ENCODE measurements at places on chromosomes 3 and 15. TPM values are rescaled to one million over a fixed set of nuclear protein-coding genes. Genes with fewer than 3 reads are reported as not detected.

ITPKA gene
- total RNA-seq: 0.29 TPM

PP2D1 gene
- not detected for total RNA-seq

ZDHHC23 gene
- 1.1 TPM for total RNA-seq

MRPL47 gene
- 33.6 TPM for total RNA-seq

EFHB gene
- 0.29 TPM for total RNA-seq

PLA2G4B gene
- 0.72 TPM for total RNA-seq

GNAT1 gene
- not detected for total RNA-seq

GPR62 gene
- not detected for total RNA-seq

TRIM69 gene
- 14.7 TPM for total RNA-seq

FAM174B gene
- total RNA-seq: 5.1 TPM

TLR9 gene
- not detected for total RNA-seq

ROPN1 gene
- total RNA-seq: not detected

FBXL2 gene
- total RNA-seq: 23.6 TPM

ANKUB1 gene
- total RNA-seq: not detected

CCDC39 gene
- total RNA-seq: not detected

DIS3L gene
- total RNA-seq: 44.5 TPM

C3orf49 gene
- total RNA-seq: not detected

CAV3 gene
- total RNA-seq: not detected

CFAP92 gene
- not detected for total RNA-seq

RGMA gene
- total RNA-seq: 2.5 TPM

CAPN3 gene
- 1.1 TPM for total RNA-seq

TMEM212 gene
- not detected for total RNA-seq

CHRM5 gene
- total RNA-seq: under 0.01 TPM

BUB1B gene
- total RNA-seq: 2.2 TPM

IL17RD gene
- 2.2 TPM for total RNA-seq

CADPS gene
- total RNA-seq: 3.2 TPM

MASP1 gene
- 1.2 TPM for total RNA-seq

GPR15 gene
- not detected for total RNA-seq

RPP14 gene
- 13.4 TPM for total RNA-seq

PRKCI gene
- total RNA-seq: 54.8 TPM

CACNA1D gene
- 0.29 TPM for total RNA-seq

SLC6A1 gene
- not detected for total RNA-seq

RHCG gene
- total RNA-seq: not detected

FSD2 gene
- not detected for total RNA-seq

C3orf70 gene
- total RNA-seq: 1.4 TPM

MNS1 gene
- 2.2 TPM for total RNA-seq

GOLGA6L4 gene
- total RNA-seq: 1.8 TPM

GOLGA8G gene
- total RNA-seq: not detected

Measured in osteoblast (primary cell).